ENCODE measurements at places on chromosomes 7 and 10.
A peak's percentile ranks its signal among the peaks of the same experiment; 100 is the strongest.

DNA sequence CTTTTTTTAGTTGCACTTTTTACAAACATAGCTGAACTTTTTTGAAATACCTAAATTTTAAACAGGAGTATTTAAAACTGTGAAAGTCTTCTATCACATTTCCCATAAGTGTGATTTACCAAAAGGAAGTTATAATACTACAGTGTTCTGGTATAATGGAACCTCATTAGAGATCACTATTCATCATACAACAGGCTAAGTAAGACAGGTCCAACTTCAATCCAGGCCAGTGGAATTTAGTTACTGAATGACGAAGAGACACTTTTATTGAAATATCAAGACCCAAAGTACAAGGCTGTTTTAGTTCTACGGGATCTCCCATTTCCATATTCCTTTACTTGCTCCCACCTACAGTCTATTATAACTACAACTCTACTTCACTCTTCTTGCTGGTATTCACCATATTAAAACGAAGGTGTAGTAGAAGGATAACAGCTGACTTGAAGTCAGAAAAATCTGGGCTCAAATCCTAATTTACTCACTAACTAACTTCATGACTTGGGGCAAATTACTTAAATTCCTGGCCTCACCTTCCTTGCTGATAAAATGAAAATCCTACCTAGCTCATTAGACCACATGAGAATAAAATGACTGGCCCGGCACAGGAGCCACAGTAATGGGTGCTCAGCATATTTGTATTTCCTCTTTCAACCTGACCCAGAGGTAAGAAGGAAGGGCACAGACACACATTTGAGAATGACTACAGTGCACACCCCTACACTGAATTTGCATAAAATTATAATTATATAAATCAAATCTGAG, 21.6 kb downstream of the GPAM start:
- peaks cover 100% of the 10 kb centered on the region for H3K36me3 ChIP-seq
- no peak overlapping the region for H3K4me3 ChIP-seq
- no peaks in the 10 kb centered on the region for H3K27me3 ChIP-seq
- DNase-seq = no peak
- H3K27ac ChIP-seq = no peak overlapping the region

- DNase-seq = no peak
- H3K27me3 ChIP-seq = no peaks in the 10 kb centered on the region
Measured at GRCh38 chr10:101558204-101558603, 29.9 kb downstream of the POLL start.

- H3K27ac ChIP-seq = no peak overlapping the region
- no peak overlapping the region for H3K4me3 ChIP-seq
- peak; percentile 56 for DNase-seq
Measured at GRCh38 chr7:750111-750905, 23.2 kb upstream of the PRKAR1B start.

GRCh38 chr10:61852261-61852660, 49.2 kb upstream of the ARID5B start:
- no peak overlapping the region for H3K4me3 ChIP-seq
- H3K27me3 ChIP-seq = no peaks in the 10 kb centered on the region
- no peak overlapping the region for H3K27ac ChIP-seq
- H3K36me3 ChIP-seq = no peaks in the 10 kb centered on the region
- H3K4me1 ChIP-seq = no peaks in the 10 kb centered on the region
- no peak for DNase-seq

DNA sequence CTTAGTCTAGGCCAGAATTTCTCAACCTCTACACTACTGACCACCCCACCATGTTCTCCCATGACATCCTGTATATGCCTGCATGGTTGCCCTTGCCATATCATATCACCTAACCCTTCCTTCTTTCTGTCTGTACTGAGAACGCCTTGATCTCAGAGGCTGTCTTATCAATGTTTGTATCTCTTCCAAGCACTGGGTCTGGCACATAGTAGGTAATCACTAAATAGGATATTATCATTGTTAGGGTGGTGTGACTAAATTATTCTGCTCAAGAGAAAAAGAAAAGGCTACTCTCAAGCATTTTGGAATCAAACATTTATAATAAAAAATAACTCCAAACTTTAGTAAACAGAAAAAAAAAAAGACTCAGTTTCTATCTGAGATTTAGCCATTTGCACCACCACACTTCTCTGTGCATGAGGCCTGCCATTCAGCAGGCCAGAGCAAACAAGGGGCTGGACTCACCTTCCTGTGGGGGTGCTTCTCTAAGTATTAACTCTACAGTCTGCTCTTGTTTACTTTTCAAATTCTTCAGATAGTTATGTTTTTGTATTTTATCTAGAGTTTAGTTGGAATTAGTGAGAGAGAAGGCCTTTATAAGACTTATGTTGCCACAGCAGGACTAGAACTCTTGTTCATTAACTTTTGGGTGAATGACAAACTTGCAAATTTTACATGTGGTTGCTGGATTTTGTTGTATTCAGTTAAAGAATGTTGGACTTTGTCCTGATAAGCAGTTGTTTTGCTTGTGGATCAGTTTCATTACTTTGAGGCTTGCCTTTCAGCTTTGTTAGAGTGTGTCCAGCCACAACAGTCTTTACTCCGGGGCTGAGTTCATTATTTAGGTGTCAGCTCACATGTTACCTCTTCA, 5.4 kb downstream of the AGBL3 start:
- no peak for DNase-seq
- H3K36me3 ChIP-seq = peaks cover 19% of the 10 kb centered on the region
- no peak overlapping the region for H3K27ac ChIP-seq
- H3K27me3 ChIP-seq = no peaks in the 10 kb centered on the region
- H3K4me1 ChIP-seq = peaks cover 28% of the 10 kb centered on the region

Measured in heart left ventricle (tissue), 16 donors.